Erythroblast (primary cell): ENCODE measurements at places on chromosomes 11 and 22.

- no peak for DNase-seq
Measured at GRCh38 chr22:48745842-48746788, 1081.6 kb downstream of the BRD1 start.

DNA sequence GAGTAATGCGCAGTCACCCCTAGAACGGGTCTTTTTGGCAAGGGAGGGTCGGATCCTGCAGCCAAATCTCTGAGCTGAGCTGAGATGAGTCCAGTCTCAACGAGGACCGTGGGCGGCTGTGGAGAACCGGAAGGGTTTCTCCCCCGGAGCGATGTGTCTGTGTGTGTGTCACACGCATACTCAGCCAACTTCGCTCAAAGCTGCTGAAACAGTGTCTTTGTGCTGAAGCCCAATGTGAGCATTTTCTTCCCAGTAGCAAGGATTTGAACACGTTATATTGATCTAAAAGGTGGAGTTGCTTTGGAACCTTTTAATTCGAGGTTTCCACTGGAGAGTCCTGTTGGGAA lies 1.4 kb upstream of the CELSR1 start:
- DNase-seq, result no peak

DNA sequence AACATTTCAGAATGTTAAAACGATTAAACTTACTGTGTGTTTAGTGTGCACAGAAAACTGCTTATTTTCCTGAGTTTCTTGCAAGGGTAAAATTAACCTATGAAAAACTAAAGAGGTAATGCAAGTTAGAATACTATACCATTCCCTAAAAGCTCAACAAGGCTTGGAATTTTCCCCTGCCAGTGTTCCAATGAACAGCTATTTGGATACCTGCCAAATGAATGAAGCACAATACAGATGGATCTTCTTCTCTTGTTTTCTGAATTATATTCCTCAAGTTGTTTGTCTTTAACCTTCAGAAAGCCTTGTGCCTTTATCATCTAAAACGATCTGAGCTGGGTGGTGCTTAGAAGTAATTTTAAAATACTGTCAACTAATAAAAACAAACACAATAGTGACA lies 204.5 kb downstream of the LRRC4C start:
- no peak for DNase-seq

- no peak for DNase-seq
Measured at GRCh38 chr11:24609192-24610119, 112.6 kb downstream of the LUZP2 start.
